ENCODE measurements at places on chromosomes 3 and 15.

DNA sequence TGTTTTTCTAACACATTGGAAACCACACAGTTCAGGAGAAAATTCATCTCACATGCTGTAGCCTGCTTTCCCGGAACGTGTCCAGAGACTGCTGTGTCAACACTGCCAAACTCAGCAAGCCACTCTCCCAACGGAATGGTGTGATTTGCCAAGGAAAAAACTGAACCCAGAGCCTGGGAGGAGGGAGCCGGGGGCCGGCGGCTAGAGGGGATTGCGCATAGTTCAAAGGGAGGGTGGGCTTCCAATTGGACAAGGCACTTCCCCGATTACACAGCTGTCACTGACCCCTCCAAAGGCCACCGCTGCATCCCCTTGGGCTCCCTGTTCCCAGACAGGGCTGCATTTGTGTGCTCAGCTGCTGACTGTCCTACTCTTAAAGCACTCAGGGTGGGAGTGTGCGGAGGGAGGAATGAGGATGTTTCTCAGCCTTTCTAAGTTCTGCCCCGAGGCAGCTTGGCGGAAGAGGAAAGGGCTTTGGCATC is 256.2 kb downstream of the ZNF621 start:
- no peak for DNase-seq

DNA sequence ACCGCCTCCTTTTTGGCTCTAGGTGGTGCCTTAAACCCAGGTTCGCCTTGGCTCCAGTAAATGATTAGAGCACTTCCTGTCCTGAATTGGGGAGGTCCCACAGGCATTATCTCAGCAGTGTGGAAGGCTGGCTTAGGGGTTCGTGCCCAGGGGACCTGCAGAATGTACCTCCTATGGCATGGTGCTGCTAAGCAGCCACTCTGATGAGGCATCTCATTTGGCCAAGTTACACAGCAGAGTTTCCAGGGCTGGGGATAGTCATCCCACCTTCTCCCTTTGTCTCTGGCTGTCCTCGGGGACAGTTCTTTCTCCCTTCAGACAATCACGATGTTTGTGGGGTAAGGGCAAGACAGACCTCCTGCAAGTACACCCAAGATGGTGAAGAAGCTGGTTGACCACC is 371.2 kb downstream of the VPS13C start:
- no peak for DNase-seq

GRCh38 chr3:13623101-13623654 is 74.3 kb downstream of the FBLN2 start:
- DNase-seq = no peak

DNA sequence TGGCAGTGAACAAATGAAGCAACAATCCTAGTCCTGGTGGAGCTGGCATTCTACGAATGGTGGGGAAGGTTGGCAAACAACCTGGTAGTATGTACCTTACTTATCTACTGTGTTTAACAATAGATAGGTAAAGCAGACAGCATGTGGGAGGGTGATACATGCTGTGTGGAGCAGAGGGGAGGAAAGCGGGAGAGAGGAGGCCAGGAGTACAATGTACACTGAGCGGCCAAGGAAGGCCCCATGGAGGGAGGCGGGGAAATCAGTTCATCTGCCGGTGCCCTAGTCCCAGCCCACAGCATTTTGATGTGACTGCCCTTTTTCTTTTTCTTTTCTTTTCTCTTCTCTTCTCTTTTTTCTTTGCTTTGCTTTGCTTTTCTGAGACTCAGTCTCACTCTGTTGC is 5.3 kb upstream of the RHCG start:
- DNase-seq = no peak

- DNase-seq = no peak
Observed at GRCh38 chr3:85572426-85572825, 613.6 kb downstream of the CADM2 start.

- DNase-seq = no peak
Observed at GRCh38 chr3:159172473-159172872, 370.6 kb downstream of the MFSD1 start.

DNA sequence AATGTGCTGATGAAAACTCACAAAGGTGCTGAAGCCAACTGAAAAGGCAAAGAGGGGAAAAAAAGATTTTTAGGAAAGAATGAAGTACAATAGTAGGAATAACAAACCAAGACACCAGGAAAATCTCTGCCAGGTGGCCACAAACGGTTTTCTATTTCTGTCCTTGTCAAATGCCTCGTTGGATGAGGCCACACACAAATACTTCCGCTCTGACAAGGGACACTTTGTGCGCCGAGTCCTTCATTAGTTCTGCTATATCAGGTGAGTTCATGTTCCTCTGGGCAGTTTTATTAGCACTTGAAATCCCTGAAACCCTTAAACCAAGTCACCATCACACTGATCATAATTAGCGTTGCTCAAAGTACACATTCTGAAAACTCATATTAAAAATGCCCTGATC is 373.1 kb downstream of the VPS13C start:
- DNase-seq = no peak

DNA sequence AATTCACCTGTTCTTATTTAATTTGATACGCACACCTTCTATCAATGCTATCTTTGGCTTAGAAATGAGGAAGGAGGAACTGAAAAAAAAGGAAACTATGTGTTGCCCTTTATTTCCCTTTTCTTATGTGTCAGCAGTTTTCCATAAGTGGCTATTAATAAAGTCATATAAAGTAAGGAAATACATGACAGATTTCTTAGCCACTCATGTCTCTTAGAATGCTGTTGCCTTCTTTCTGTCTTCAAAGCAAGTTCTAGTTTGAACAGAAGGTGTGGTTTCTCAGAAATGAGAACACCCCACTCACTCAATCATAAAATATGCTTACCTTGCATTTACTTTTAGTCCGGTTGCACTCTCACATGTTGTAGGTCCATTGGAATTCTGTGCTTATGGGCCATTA is 640.5 kb upstream of the GRM7 start:
- no peak for DNase-seq

- DNase-seq = no peak
Observed at GRCh38 chr15:42999201-42999779, 78.7 kb upstream of the TTBK2 start.

DNA sequence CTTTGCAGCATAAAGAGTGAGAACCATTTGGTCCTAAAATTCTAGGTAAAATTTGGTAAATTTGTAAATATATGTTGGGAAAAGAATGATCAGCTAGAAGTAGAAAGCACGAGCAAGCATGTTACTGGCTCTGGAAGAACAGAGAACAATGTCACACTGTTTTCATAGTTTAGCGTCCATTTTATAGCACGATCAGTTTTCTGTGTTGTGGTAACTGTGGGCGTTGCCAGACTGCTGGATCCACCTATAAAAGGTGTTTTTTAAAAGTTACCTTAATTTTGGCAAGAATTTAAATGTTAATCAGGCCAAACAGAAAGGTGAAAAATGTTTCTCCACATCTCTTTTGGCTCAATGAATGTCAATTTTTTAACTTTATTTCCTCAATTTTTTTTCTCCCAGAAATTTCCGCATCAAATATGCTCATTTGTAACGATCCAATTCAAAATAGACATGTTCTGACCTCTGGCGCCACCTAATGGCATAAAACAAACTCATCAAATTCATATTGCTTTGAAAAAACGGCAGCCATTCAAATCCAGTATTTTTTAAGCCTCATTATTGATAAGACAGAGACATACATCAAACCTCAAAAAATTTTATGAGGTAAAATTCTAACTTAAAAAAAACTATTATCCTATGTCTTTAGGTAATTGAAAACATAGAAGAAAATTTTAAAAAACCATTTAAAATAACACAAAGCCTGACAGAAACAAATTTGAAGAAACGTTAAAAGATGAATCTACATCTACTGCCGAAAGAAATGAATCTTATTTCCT is 5.5 kb upstream of the GP5 start:
- no peak for DNase-seq

- no peak for DNase-seq
Observed at GRCh38 chr3:127410137-127410488, 122.3 kb upstream of the PRR20G start.

- DNase-seq = no peak
Observed at GRCh38 chr15:83292317-83292716, 7.9 kb upstream of the BNC1 start.

DNA sequence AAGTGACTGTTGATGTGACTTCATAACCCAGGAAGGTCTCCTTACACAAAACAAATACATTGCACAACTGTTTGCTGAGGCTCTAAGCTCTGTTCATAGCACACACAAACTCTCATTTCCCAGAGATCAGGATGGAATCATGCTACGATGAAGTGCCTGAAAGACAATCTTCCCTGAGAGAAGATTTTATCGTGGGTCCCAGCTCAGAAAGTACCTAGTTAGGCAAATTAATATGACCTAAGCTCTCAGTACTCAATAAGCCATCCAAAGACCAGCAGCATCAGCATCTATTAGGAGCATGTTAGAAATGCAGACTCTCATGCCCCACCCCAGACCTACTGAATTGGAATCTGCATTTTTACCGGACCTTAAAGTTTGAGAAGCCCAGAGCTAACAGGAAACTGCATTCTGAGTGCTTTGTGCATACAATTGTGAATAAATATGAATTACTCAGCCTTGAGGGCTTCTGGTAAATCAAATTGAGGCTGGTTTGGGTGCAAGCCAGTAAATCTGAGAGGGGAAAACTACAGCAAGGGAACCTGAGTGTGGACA is 161.5 kb upstream of the C2CD4B start:
- no peak for DNase-seq

GRCh38 chr15:67796196-67797127 is 28.8 kb upstream of the SKOR1 start:
- DNase-seq = no peak

- no peak for DNase-seq
Observed at GRCh38 chr3:184604615-184605290, 43.2 kb downstream of the EPHB3 start.

Measured in stimulated activated CD4-positive, alpha-beta T cell treated with anti-CD3 and anti-CD28 coated beads, Interleukin-12 subunit alpha, Interleukin-12 subunit beta, amount 100 ng/mL, for 4 hours (primary cell).